Memory B cell (primary cell): ENCODE measurements at places on chromosomes 2 and 18.

DNA sequence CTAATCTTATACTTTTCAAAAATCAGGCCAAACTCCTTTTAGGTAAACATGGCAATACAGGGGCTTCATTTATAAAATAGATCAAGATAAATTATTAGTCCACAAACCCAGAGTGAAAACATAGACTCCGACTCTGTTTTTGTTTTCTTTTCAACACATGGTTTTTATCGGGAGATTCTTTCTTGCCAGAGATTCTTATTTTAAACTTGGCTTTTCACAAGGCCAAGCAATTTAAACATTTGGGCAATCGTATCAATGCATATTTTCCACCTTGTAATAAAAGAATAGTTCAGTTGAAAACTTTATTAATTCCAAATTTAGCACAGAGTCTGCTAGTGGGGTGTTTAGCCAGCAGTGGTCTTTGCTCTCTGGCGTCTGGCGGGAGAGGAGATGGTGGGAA, 71.9 kb downstream of the SOX11 start:
- no peak for DNase-seq

DNA sequence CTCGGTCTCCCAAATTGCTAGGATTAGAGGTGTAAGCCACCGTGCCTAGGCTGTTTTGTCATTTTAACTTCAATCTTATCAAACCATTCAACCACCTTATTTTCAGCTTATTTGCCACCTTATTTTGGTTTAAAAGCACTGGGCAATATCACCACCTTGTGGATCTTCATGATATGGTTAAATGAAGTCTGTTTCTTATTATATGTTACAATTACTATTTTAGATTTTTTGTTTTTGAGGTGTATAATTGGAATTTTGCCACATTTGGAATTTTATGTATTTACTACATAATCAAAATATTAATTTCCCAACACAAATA, 43.8 kb upstream of the SCN9A start:
- DNase-seq: no peak

GRCh38 chr2:119713819-119714490, 35.0 kb downstream of the TMEM177 start:
- DNase-seq: no peak

- DNase-seq: no peak
These were observed 3.2 kb downstream of the ANKRD44 start for GRCh38 chr2:197307236-197307932.

DNA sequence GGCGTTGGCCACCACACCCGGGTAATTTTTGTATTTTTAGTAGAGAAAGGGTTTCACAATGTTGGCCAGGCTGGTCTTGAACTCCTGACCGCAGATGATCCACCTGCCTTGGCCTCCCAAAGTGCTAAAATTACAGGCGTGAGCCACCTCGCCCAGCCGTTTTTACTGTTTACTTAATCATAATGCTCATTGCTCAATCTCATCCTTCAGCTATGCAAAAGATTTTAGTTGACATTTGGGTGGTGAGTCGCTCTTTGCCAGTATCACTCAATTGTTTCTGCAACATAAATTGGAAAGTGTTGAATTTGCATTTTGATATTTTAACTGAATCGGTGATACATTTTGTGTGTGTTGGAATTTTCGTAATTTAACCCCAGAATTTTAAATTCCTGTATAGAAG, 7.8 kb upstream of the ZNF532 start:
- DNase-seq: no peak

GRCh38 chr2:164008752-164009151, 272.9 kb upstream of the FIGN start:
- DNase-seq: no peak

DNA sequence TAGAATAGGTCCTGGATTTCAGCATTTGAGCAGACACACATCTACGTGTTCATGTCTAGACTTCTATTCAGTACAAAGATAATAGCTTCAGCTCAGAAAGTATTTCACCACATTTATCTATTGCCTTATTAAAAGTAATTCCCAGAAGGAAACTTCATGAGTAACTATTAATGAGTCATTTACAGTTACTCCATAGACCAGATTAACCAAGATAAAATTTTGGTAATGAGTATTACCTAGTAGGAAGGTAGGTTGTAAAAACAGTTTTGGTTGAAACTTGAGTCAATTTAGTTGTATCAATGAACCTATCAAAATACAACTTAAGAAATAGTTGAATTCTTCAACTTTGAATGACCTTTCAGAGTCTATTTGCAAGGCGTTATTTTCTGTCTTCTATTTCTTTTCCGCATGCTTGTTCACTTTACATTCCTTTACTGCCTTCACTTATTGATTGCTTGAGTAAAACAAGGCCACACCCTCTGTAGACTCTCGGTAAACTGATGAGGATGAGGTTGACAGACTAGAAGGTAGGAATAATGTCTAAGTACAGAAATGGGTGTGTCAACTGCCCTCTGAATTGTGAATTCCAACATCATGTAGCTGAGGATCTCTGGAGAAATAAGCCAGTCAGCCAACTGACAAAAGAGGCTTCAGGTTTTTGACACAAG, 1165.6 kb upstream of the ZEB2 start:
- DNase-seq: no peak

DNA sequence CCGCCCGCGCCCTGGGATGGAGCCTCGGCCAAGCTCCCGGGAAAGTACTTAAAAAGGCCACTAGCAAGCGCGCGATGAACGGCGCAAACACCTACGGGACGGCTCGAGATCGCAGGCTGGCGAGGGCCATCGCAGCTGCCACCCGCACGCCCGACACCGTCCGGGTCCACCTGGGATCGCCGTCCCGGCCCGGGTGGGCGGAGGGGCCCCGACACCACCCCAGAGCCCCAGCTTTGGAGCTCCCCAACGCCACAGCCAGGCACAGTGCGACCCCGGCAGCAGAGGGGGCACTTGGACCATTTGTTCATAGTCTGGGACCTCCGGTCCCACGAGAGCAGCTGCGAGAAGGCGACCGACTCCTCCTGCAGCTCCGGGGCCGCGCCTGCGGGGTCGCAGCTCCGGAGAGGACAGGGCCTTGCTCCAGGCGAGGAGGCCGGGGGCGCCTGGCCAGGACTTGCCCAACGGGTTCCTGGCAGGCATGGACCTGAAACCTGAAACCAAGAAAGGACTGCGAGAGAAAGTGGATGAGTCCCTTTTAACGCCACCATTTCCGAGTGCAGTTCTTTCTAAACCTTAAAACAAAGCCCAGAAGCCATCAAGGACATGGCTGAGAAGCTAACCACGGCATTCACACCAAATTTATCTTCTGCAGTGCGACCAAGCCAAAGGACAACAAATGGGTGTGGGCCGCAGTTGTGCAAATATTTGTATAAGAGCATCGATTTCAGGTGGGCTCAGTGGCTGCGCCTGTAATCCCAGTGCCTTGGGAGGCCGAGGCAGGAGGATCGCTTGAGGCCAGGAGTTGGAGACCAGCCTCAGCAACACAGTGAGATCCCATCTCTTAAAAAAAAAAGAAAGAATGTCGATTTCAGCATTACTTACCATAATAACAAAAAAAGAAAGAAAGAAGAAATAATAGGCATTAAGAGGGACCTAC, 54.0 kb upstream of the IMP4 start:
- DNase-seq: no peak

DNA sequence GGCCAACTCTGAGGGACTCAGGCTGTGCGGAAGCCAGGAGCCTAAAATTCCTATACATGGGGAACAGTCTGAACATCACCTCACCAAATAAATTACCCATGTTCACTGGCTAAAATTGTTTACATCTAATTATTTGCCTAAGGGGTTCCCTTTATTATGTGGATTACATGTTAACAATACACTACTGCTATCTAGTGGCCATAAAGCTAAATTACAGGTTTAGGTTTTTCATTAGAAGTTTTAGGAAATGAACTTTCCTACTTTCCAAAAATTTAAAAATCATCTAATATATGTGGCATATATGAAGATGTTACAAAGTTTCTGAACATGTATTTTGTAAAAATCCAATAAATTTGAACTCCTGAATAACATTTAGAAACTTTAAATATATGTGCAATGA, 40.3 kb downstream of the PLA2R1 start:
- no peak for DNase-seq

DNA sequence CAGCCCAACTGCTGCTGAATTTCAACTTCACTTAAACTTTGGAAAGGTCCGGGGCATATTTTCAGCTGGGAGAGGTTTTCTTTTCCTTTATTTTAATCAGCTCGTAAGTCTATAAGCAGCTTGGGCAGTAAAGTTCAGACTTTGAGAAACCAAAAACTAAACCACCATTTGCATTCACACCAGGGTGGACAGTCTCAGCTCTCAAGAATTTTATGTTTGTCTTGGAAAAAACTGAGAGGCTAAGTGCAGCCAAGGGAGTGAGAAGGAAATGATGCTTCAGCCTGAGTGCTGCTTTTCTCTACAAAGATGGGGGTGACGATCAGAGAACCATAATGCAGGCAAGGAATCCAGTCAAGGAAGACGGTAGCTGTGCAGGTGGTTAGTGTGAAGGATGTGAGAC, 30.2 kb downstream of the MCFD2 start:
- DNase-seq: no peak

DNA sequence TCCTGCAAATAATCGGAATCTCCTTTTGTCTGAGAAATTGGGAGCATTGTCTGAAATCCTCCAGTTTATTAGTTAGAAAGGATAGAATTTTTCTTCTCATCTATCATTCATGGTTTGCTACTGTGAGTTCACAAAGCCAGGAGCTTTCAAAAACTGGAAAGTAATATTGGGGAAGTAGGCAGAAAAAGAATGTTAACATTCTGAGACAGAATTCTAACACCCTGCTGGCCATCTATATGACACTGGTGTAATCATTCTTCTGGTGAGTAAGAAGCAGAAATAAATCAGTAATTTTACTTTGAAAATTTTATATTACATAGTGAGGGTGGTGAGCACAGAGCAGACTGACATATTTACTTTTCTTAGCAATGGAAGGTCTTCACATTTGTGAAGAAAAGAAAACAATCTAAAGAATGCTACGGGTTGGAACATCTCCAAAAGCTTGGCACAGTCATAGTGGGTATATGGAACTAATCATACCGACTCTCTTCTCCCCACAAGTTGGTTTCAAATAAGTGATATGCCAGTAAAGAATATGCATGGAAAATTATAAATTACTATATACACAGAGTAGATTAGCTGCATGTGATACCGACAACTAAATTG, 344.9 kb downstream of the LPIN1 start:
- no peak for DNase-seq

DNA sequence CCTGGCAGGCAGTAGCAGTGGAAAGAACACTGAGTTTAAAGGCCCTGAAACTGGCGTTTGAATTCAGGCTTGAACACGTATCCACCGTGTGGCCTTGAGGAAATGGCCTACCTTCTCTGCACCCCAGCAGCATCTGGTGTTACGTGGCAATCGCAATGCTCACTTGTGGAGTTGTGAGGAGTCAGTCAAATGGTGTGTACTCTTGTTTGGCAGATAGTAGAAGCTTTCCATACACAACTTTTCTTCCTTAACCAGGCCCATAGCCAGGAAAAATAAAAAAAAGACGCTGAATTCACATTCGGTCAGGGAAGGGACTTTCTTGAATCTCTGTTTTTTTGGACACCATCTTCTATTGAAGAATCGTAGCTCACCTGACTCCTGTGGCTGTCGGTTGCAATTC, 1101.5 kb upstream of the KLHL29 start:
- no peak for DNase-seq

GRCh38 chr2:216870508-216871332, 10.9 kb upstream of the TNP1 start:
- DNase-seq: no peak

DNA sequence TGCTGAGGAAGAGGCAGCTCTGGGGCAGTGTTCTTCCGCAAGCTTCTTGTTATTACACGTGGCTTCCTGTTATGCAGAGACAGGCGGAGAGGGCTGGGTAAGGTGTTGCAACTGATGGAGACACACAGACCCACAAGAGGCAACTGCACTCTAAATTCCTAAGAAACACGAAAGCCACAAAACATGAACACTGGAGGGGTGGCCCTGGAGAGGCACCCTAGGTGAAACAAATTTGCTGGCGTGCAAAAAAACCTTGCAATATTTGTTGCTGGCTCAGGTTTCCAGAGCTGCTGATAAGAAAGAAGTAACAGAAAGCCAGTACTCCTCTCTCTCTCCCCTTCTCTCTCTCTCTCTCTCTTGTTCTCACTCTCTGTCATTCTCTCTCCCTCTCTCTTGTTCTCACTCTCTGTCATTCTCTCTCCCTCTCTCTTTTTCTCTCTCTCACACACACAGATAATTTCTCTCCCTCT, 31.8 kb downstream of the ARHGAP25 start:
- no peak for DNase-seq

- no peak for DNase-seq
These were observed 74.7 kb downstream of the ZEB2 start for GRCh38 chr2:144445196-144445595.

GRCh38 chr18:5173646-5174045, 23.4 kb downstream of the AKAIN1 start:
- DNase-seq: no peak

DNA sequence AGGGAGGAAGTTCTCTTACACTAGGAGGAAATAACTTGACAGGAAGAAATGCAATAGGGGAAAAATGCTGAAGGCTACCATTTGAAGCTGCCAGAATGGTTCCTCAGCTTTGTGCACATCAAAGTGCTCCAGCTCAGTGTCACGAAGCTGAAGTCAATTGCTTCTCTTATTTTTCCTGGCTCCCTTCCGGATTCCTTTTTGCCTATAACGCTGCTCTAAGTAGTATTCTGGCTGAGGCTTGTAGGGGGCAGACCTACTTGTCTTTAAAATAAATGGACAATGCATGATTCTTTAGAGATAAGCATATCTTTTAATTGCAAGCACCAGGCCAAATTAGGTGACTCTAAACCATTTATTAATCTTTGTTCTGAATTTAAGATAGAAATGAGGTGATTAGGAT, 60.3 kb upstream of the SCN1A start:
- no peak for DNase-seq

GRCh38 chr2:656676-657075, 20.5 kb downstream of the TMEM18 start:
- no peak for DNase-seq

DNA sequence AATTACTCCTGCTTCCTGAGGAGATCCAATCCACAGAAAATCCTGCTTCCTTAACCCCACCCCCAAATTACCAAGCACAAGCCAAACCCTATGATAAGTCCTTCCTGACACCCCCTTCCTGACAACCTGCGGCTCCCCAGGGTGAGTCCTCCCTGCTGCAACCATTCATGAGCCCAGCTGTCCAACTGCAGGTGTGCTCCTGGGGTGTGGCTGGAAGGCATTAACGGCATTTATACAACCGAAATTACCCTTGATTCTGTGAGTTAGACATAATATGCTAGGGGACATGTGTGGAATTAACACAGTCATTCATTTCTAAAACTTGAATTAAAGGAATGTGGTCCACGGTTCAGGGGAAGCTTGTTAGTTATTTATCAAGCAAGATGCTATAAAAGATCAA, 119.0 kb upstream of the ALKAL2 start:
- no peak for DNase-seq

- DNase-seq: no peak
These were observed 1400.4 kb downstream of the SUCLG1 start for GRCh38 chr2:83058683-83059082.

DNA sequence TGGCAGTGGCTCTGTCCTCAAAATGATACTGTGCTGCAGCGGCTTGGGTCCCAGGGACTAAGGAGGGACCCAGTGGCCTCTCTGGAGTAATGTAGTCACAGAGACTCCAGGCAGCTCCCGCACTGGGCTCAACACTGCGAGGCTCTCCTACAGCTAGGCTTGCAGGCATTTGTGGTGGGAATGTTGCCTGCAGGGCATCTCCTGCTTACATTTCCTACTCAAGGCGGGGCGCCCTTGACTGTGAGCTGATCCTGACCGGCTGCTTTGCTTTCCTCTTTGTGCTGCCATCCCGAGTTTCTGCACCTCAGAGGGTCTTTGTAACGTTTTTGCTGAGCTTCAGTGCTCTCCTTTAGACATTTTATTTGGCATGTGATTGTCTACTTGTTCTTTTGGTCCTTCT, 177.4 kb upstream of the FN1 start:
- DNase-seq: no peak
